ENCODE measurements at places on chromosomes 1 and 21.

- no peak for DNase-seq
Observed at GRCh38 chr1:246794828-246795671, 70.8 kb downstream of the SCCPDH start.

- DNase-seq = no peak
Observed at GRCh38 chr1:43952731-43953346, 6.1 kb downstream of the IPO13 start.

DNA sequence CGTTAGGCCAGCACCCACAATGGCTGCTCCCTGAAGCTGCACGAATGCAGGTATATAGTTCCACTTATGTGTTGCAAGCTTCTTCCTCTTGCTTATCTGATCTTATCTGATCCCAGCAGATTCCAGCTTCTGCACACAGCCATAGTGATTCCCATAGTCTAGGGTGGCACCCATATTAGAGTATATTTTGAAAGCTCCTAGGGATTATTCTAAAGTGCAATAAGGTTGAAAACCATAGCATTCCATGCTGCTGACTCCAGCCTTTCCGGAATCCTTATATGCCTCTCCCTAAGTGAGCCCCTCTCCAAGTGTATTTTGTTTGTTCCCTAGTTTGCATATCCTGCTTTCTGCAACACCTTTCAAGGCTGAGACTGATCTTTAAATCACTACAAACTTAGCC, 432.0 kb downstream of the SETD4 start:
- no peak for DNase-seq

- DNase-seq = no peak
Observed at GRCh38 chr1:183515002-183515689, 42.8 kb downstream of the SMG7 start.

DNA sequence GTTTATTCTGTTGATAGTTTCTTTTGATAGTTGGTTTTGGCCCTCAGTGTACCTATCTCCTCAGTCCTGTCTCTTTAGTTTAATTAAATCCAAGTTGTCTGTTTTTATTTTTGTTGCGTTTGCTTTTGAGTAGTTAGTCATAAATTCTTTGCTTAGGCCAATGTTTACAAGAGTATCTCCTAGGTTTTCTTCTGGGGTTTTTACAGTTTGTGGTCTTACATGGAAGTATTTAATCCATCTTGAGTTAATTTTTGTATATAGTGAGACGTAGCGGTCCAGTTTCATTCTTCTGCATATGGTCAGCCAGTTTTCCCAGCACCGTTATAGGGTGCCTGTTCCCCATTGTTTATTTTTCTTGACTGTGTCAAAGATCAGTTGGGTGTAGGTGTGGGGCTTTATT, 139.4 kb downstream of the POU2F1 start:
- no peak for DNase-seq

GRCh38 chr1:174874331-174875053, 125.3 kb upstream of the CACYBP start:
- DNase-seq = no peak

GRCh38 chr1:6010554-6010953, 18.3 kb upstream of the NPHP4 start:
- no peak for DNase-seq

- no peak for DNase-seq
Observed at GRCh38 chr1:34406833-34407539, 230.3 kb downstream of the C1orf94 start.

GRCh38 chr1:93704052-93704451, 22.4 kb upstream of the BCAR3 start:
- DNase-seq = peak; percentile 32

GRCh38 chr1:65471861-65472332, 51.4 kb downstream of the LEPR start:
- DNase-seq = no peak

Data from GM12891 (cell line).